ENCODE measurements at places on chromosomes 12 and 14.

DNA sequence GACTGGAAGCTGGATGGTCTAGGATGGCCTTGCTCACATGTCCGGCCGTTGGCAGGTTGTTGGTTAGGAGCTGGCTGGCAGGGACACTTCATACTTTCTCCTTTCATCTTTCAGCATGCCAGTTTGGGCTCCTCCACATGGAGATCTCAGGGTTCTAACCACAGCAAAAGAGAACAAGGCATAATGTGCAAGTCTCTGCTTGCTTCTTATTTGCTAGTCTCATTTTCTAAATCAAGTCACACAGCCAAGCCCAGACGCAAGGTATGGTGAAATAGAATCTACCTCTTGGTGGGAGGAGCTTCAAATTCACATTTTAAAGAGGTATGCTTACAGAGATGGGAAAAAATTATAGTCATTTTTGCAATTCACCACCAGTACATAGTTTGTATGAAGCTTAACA, 69.1 kb upstream of the NAP1L1 start:
- DNase-seq: no peak

- no peak for DNase-seq
These were observed 25.0 kb downstream of the CFAP54 start for GRCh38 chr12:96514328-96514727.

DNA sequence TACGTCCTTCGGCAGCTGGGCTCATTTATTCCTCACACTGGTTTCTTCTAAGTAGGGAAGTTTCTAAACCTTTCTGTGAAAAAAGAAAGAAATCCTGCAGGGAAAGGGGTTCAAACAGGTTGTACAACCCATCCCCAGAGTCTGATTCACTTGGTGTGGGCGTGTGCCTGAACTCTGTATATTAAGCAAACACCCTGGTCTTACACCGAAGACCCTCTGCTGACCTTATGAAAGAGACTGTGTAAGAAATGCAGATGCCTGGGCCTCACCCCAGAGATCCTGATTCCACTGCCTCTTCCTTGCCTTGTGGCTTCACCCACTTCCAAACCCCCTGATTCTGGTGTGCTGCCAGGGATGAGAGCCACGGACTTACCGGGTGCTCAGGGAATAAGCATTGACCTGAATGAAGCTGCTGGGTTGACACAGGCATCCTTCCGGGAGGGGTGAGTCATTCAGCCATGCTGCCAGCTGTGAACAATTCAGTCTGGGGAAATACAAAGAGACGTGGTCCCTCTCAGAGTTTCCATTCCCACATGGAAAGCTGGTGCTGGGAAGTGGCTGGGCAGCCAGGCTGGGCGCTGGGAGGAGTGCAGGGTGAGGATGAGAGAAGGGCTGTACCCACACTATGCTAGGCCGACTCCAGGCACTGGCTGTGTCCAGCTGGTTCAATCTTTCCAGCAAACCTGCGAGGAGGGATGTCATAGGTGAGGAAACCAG, 26.5 kb upstream of the ACTN1 start:
- no peak for DNase-seq

GRCh38 chr14:27634056-27634970, 1036.5 kb upstream of the NOVA1 start:
- DNase-seq: no peak

DNA sequence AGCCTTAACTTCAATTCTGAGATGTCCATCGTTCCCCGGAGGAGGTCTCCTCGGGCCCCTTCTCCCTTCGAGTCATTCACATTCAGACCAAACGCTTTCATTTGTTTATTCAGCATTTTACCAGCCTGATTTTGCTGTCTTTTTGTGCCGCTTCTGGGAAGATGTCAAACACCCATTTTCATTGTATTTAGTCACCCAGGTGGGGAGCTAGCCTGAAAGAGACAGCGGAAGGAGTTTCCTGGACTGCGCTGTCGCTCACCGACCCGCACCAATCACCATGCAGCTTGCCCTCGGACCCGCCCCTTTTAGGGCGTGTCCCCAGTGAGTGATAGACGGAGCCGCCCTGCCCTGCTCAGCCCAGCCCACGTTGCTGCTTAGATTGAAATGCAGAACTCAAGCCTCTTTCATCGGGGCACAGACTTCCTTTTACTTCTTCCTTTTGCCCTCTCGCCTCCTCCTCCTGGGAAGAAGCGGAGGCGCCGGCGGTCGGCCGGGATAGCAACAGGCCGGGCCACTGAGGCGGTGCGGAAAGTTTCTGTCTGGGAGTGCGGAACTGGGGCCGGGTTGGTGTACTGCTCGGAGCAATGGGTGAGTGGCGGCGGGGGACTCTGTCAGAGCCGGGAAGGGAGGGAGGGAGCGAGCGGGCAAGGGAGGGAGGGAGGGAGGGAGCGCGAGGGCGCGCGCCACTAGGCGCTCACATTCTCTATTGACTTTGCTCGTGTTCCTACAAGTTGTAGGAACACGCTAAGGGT, at the start of gene PAX9:
Gene PAX9, plus strand, starts transcription at position 355 of the 752 bp plus-strand sequence. Its CDS starts 230 bp downstream, at position 585.
- DNase-seq: no peak

DNA sequence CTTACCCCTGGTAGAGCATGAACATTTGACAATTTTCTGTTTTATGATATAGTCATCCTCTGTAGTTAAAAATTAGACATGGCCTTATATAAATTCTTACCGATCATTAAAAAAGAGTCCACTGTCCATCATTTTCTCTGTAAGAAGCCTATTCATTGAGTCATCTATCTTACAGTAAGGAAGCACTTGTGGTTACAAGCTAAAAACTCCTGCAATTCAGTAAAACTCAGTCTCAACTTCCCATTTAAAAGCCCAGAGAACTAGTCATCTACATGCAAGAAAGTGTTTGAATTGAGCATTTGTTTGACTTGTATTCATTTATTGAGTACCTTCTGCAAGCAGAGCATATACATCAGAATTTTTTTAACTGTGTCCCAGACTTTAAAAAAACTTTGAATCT, 63.3 kb downstream of the GTF2A1 start:
- no peak for DNase-seq

GRCh38 chr12:6936636-6937480, 6.8 kb upstream of the RNU7-1 start:
- DNase-seq: no peak

DNA sequence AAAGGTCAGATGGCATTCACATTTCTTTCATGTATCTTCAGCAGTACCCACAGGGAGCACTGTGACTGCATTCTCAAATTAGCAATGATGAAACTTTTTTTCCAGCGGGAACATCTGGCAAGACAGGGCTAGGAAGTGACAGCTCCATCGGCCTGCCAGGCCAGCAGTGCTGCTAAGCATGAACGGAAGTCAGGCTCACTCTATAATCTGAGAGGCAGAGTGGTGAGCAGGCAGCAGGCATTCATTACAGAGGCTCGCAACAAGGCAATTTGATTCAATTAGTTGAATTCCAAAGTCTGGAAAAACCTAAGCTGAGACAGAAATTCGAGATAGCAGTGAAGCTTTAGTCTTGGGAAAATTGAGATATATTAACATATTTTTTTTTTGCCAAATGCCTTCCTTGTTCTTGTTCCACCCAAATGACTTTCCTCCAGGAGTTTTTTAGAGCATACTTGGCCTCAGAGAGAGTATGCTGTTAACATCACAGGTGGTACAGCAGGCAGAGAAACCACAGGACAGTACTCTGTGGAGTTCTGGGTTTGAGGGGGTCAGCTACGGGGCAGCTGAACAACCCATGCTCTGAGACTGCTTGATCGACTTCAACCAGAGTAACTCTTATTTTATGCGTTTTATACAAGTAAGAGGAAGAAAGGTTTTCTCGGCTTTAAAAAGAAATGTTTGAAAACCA, 414.9 kb downstream of the APAF1 start:
- DNase-seq: no peak

- DNase-seq: peak; percentile 1
These were observed 572.5 kb downstream of the DIO2 start for GRCh38 chr14:79638672-79639266.

- DNase-seq: no peak
These were observed 33.0 kb downstream of the CYP46A1 start for GRCh38 chr14:99716850-99717681.

DNA sequence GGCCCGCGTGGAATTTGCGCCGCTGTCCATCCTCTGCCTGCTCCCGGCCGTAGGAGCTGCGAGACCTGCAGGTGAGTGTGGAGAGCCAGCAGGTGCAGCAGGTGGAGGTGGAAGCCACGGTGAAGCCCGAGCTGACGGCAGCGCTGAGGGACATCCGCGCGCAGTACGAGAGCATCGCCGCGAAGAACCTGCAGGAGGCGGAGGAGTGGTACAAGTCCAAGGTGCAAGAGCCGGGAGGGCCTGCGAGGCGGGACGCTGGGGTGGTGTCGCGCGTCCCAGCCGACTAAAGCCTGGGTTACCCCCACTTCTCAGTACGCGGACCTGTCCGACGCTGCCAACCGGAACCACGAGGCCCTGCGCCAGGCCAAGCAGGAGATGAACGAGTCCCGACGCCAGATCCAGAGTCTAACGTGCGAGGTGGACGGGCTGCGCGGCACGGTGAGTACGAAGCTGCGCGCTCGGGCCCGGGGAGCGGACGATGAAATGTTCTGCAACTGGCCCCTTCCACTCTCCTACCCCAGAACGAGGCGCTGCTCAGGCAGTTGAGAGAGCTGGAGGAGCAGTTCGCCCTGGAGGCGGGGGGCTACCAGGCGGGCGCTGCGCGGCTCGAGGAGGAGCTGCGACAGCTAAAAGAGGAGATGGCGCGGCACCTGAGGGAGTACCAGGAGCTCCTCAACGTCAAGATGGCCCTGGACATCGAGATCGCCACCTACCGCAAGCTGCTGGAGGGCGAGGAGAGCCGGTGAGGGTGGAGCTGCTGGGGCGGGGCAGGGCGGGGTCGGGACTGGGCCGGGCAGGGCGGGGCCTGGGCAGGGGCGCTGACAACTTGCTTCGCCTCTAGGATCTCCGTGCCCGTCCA, 2.1 kb downstream of the PRPH start:
- no peak for DNase-seq

DNA sequence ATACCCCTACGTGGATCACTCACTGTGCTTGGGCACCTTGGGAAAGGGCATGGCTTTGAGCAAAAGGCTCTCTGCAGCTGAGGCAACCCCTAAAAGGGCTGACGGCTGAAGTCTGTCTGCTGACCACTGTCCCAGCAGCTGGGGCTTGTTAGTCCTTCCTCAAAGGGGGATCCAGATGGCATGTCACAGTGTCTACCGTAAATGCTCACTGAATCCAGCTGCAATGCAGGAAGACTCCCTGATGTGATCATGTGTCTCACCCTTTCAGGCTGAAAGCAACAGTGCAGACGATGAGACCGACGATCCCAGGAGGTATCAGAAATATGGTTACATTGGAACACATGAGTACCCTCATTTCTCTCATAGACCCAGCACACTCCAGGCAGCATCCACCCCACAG, 12.4 kb downstream of the OAS1 start:
- no peak for DNase-seq

- no peak for DNase-seq
These were observed 249.6 kb upstream of the G2E3 start for GRCh38 chr14:30309405-30309804.
